ENCODE measurements at places on chromosomes 1 and 21.

DNA sequence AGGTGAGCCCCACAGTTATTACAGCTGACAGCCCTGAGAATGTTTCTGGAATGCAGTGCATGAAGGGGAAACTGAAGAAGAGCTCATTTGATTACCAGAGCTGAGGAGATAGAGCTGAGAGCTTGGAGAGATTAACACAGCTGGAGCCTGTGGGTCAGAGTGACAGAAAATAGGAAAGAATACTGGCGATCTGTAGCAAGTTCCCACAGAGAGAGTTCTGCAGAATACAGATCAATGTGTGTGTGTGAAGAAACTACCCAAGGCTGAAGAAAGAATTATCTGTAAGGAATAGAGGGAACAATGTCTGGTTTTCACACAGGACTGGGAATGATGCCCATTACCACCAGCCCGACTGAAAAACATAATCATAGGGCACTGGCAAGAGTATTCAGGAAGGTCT lies 103.6 kb upstream of the SNX7 start:
- no peaks in the 10 kb centered on the region for H3K4me1 ChIP-seq
- no peak for DNase-seq
- no peaks in the 10 kb centered on the region for H3K27me3 ChIP-seq
- no peak overlapping the region for H3K4me3 ChIP-seq
- H3K36me3 ChIP-seq: no peaks in the 10 kb centered on the region

- H3K4me1 ChIP-seq: no peaks in the 10 kb centered on the region
- no peak for DNase-seq
- H3K4me3 ChIP-seq: no peak overlapping the region
- no peak overlapping the region for H3K27ac ChIP-seq
- H3K36me3 ChIP-seq: no peaks in the 10 kb centered on the region
- H3K27me3 ChIP-seq: peaks cover 3% of the 10 kb centered on the region
Observed at GRCh38 chr1:116777831-116778830, 23.9 kb downstream of the CD2 start.

DNA sequence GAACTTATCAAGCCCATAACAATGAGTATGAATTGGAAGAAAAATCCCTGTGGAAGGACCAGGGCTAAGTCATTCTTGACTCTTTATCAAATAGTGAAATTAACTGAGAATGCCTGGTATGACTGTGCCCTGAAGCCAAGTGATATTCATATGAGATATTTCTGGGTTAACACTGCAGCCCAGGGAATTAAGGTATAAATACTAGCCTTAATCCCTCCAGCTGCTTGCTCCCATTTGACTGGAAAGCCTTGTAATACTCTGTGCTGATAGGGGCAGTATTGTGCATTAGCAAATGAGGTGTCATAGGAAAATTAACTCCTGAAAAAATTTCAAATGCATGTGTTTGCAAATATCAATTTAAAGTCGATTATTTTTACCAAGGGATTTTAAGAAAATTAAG lies 568.8 kb downstream of the LMO4 start:
- H3K36me3 ChIP-seq: no peaks in the 10 kb centered on the region
- H3K27ac ChIP-seq: no peak overlapping the region
- H3K27me3 ChIP-seq: no peaks in the 10 kb centered on the region
- H3K4me1 ChIP-seq: no peaks in the 10 kb centered on the region
- no peak overlapping the region for H3K4me3 ChIP-seq
- no peak for DNase-seq

- H3K27ac ChIP-seq: no peak overlapping the region
- no peaks in the 10 kb centered on the region for H3K4me1 ChIP-seq
- H3K27me3 ChIP-seq: no peaks in the 10 kb centered on the region
- H3K4me3 ChIP-seq: no peak overlapping the region
- no peaks in the 10 kb centered on the region for H3K36me3 ChIP-seq
- peak; percentile 73 for DNase-seq
Observed at GRCh38 chr21:26732432-26733221, 112.6 kb downstream of the ADAMTS1 start.

- no peaks in the 10 kb centered on the region for H3K27me3 ChIP-seq
- H3K27ac ChIP-seq: no peak overlapping the region
- peaks cover 8% of the 10 kb centered on the region for H3K4me1 ChIP-seq
- DNase-seq: no peak
- H3K36me3 ChIP-seq: no peaks in the 10 kb centered on the region
Observed at GRCh38 chr1:219312967-219313366, 139.3 kb downstream of the LYPLAL1 start.

DNA sequence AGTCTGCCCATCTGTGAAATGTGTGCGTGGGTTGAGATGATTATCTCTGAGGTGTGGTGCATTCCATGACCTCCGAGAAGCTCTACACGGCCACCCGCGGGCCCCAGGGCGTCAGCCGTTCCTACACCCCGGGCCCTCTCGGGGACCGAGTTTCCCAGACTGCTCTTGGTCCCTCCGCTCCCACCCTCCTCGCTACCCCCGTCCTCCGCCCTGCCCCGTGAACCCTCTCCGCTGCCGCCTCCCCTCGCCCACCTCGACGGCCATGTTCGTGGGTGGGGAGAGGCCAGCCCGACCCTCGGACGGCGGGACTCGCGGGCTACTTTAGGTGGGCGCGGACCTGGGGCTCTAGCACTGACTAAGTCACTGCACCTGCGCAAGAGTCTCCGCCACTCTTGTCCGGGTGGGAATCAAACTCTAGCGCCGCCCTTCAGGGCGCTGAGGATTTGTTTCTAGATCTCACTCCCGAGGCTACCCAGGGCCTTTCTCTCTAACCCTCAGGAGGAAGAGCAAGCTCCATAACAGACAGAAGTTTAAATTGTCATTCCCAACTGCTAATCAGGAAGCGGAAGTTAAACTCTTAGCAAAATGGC lies 47.7 kb upstream of the VWA5B1 start:
- no peak for DNase-seq
- peaks cover 9% of the 10 kb centered on the region for H3K27me3 ChIP-seq
- H3K4me1 ChIP-seq: no peaks in the 10 kb centered on the region
- H3K36me3 ChIP-seq: no peaks in the 10 kb centered on the region
- no peak overlapping the region for H3K27ac ChIP-seq

DNA sequence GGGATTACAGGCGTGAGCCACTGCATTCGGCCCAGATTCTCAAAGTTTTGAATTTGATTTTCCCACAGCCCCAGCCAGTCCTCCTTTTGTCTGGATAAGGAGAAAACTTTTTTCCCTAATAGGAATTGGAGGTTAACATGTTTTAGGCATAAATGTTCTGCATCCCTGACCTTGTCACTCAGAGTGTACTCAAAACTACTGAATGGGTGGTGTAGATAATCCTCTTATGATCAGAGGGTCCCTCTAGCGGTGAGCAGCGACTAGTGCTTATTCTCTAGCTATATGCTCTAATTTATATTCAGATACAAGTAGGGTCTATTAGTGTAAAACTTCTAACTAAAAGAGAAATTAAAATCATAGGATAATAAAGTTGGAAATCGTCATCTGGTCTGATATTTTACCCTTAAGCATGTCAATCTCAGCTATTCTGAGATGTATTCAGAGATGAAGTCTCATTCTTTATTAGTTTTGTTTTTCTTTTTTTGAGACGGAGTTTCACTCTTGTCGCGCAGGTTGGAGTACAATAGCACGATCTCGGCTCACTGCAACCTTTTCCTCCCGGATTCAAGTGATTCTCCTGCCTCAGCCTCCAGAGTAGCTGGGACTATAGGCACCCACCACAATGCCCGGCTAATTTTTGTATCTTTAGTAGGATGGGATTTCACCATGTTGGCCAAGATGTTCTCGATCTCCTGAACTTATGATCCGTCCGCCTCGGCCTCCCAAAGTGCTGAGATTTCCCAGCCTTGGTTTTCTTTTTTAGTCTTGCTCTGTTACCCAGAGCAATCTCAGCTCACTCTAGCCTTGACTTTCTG lies 2.7 kb upstream of the PSMD4 start:
- H3K36me3 ChIP-seq: peaks cover 31% of the 10 kb centered on the region
- H3K4me3 ChIP-seq: no peak overlapping the region
- peaks cover 12% of the 10 kb centered on the region for H3K4me1 ChIP-seq

DNA sequence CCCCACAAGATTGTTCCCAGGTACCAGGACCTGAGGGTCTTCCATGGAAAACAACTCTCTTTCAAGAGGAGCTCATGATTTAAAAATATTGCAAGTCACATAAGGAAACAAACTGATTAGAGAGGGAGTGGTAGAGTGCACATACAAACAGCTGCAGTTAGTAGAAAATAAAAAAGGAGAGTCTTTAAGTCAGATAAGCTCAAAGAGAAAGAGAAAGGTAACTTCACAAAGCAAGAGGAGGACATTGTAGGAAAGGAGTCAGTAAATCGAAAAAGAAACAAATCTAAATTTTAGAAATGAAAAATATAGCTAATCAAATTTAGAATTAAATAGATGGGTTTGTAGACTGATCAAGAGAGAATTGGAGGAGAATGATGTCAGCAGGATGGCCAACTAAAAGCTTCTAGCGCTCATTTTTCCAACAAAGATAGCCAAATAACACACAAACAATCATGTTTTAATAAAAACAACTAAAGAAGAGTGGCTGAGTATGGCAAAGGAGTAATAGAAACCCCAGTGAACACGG lies 86.1 kb upstream of the CD53 start:
- no peak overlapping the region for H3K27ac ChIP-seq
- H3K27me3 ChIP-seq: peaks cover 9% of the 10 kb centered on the region
- DNase-seq: no peak
- H3K4me1 ChIP-seq: no peaks in the 10 kb centered on the region

DNA sequence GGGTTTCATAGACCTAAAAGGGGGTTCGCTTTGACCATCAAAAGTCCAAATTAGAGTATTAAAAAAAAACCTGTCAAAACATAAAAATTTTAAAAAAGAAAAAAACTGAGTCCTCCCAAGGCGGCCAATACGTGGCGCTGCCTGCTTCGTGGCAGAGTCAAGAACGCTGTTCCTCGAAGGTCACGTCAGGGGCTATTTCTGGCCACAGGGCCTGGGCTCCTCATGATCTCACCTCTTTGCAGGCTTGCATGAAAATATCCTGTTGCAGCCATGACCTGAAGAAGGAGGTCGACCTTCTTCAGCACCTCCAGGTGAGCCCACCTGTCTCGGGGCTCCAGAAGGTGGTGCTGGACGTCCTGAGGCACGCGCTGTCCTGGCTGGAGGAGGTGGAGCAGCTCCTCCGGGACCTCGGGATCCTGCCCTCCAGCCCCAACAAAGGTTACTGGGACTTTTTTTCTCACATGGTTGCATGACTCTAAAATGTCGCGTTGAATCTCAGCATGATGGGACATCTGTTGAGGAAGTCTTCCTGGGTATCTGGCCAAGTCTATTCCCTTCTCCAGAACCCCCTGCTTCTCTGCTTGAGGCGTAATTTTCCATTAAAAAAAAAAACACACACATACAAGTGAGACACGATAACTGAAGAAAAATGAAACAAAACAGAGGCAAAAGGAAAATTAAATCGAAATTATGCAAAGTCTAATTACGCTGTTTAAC lies 80.4 kb upstream of the EFHD2 start:
- peak overlapping the region; percentile 67 for H3K27ac ChIP-seq
- peak; percentile 85 for DNase-seq
- H3K4me3 ChIP-seq: no peak overlapping the region
- H3K36me3 ChIP-seq: no peaks in the 10 kb centered on the region

DNA sequence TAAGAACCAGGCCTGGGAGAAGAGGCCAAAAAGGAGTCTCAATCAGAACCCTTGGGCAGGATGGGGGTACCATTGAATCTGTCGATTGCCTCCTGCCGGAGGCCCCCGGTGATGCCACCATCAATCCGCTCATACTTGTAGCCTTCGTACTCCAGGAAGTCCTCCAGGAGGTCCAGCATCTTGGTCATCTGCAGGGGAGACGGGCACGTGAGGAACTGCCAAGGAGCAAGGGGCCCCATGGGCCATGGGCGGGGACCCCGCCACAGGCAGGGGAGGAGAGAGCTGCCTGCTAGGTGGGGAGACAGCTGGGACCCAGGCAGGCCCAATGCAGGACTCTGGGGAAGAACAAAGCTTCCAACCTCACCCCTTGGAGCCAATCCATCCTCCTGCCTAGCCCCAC lies 48.6 kb downstream of the CHD5 start:
- H3K4me1 ChIP-seq: peaks cover 4% of the 10 kb centered on the region
- H3K27me3 ChIP-seq: no peaks in the 10 kb centered on the region
- no peaks in the 10 kb centered on the region for H3K36me3 ChIP-seq
- DNase-seq: no peak

DNA sequence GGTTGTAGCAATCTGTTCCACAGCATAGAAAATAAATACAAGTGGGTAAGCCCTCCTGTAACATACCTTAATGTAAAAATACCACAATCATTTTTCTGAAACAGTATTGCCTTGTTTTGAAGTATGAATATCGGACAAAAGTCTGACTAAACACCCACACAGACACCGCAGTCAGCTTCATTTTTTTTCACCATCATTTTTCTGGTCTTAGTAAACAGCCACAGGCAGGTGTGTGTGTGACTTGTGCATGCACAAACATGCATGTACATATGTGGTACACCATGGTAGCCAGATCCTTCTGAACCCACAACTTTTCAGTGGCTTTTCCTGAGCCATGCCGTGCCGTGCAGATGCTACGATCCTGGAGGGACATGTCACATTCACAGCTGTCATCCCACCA lies 261.7 kb downstream of the PCP4 start:
- H3K36me3 ChIP-seq: no peaks in the 10 kb centered on the region
- no peak for DNase-seq
- no peak overlapping the region for H3K4me3 ChIP-seq

- no peaks in the 10 kb centered on the region for H3K36me3 ChIP-seq
- no peaks in the 10 kb centered on the region for H3K4me1 ChIP-seq
- no peak overlapping the region for H3K4me3 ChIP-seq
- no peak overlapping the region for H3K27ac ChIP-seq
- DNase-seq: no peak
Observed at GRCh38 chr1:56872597-56872996, 18.0 kb downstream of the C8A start.

DNA sequence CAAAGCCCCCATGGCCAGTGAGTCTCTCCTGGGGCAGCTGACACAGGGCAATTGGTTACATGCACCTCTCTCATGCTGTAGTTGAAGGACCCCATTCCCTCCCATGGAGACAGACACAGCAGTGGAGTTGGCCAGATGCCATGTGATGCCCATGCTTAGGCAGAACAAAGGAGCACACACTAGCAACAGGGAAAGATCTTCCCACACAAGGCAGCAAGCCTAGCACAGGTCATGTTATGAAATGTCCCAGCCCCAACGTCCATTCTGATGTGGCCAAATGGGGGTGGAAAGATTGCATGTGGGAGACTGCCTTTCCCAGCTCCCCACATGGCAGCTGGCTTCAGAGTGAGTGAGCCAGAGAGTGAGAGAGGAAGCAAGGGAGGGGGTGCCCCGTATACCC lies 34.5 kb downstream of the AADACL4 start:
- no peaks in the 10 kb centered on the region for H3K36me3 ChIP-seq
- no peak overlapping the region for H3K4me3 ChIP-seq
- H3K4me1 ChIP-seq: no peaks in the 10 kb centered on the region
- no peak overlapping the region for H3K27ac ChIP-seq

GRCh38 chr1:237507005-237507404 lies 383.7 kb downstream of the ZP4 start:
- DNase-seq: no peak
- H3K27ac ChIP-seq: no peak overlapping the region
- no peak overlapping the region for H3K4me3 ChIP-seq

- no peaks in the 10 kb centered on the region for H3K27me3 ChIP-seq
- DNase-seq: no peak
- H3K4me1 ChIP-seq: no peaks in the 10 kb centered on the region
- H3K4me3 ChIP-seq: no peak overlapping the region
- H3K27ac ChIP-seq: no peak overlapping the region
- no peaks in the 10 kb centered on the region for H3K36me3 ChIP-seq
Observed at GRCh38 chr1:65401612-65402011, 18.9 kb upstream of the LEPR start.

- H3K4me3 ChIP-seq: no peak overlapping the region
- H3K36me3 ChIP-seq: no peaks in the 10 kb centered on the region
- H3K4me1 ChIP-seq: no peaks in the 10 kb centered on the region
- peaks cover 7% of the 10 kb centered on the region for H3K27me3 ChIP-seq
- DNase-seq: no peak
Observed at GRCh38 chr1:40024671-40025070, 15.9 kb upstream of the CAP1 start.

- no peaks in the 10 kb centered on the region for H3K27me3 ChIP-seq
- no peak overlapping the region for H3K27ac ChIP-seq
Observed at GRCh38 chr1:227314014-227314848, 4.1 kb downstream of the CDC42BPA start.
